Lower lobe of right lung (tissue), 2 donors: ENCODE measurements at places on chromosomes 12 and 14. TPM values are rescaled to one million over a fixed set of nuclear protein-coding genes. Genes with fewer than 3 reads are reported as not detected.

- H3K27me3 ChIP-seq, result no peaks in the 10 kb centered on the region
- no peak overlapping the region for H3K27ac ChIP-seq
Observed at GRCh38 chr12:119169150-119169549, 9.6 kb upstream of the HSPB8 start.

DNA sequence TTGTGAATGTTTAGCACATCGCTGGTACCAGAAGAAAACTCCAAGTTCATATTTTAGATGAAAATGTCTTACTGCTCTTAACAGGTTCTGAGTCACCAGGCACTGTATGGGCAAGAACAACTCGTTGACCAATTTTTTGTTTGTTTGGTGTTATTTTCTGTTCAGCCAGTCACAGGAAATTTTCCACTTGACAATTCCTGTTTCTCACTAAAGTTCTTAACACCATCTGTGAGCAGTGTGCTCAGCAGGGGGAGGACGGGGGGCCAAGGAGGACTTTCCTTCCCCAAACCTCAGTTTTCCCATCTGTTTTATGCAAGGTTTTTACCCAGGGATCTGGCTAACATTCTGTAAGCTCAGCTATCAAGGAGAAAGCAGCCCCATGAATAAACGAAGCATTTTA is 3.0 kb downstream of the NUAK1 start:
- H3K4me1 ChIP-seq, result peaks cover 47% of the 10 kb centered on the region
- no peaks in the 10 kb centered on the region for H3K36me3 ChIP-seq
- H3K27ac ChIP-seq, result peak overlapping the region; percentile 88
- no peak for DNase-seq
- H3K4me3 ChIP-seq, result peak overlapping the region; percentile 71

DNA sequence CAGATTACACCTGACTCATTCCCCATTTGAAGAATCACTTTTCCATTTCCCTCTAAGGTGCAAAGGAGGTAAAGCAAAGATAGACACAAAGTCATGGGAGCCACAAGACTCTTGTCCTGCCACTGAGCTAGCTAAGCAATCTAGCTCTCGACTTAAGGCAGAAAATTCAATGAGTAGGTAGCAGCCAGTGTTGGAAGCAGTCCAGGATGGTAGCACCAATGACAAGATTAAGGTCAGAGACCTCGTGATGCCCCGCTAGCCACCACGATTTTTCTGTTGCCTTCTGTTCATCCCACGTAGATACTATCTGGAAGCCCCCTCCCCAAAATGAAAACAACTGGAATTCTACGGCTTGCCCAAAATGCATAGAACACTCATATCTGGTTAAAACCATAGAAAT is 1.4 kb downstream of the VAMP1 start:
- no peaks in the 10 kb centered on the region for H3K27me3 ChIP-seq
- no peak for DNase-seq
- H3K4me1 ChIP-seq, result peaks cover 47% of the 10 kb centered on the region
- peaks cover 33% of the 10 kb centered on the region for H3K36me3 ChIP-seq

- H3K4me1 ChIP-seq, result no peaks in the 10 kb centered on the region
- H3K4me3 ChIP-seq, result no peak overlapping the region
Observed at GRCh38 chr14:69853774-69854173, 25.4 kb upstream of the SMOC1 start.

GRCh38 chr14:23916004-23916403 is 37.6 kb upstream of the DHRS4 start:
- H3K27ac ChIP-seq, result peak overlapping the region; percentile 24
- no peak overlapping the region for H3K4me3 ChIP-seq
- no peak for DNase-seq

DNA sequence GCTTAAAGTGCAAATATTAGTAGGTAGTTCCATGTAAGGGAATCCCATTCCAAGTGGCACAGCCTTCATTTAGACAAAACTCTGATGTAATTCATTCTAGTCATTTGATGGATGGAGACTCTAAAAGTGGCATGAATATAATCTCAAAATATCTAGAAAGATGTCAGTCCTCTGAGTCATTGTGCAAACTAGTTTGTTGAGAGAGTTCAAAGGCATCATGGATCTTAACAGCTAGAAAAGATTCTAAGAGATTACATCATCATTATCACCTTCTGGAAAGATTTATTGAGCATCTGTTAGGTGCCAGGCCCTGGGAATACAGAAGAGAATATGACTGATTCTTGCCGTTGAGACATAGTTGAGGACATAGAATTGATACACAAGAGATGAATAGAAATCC is 30.7 kb downstream of the CRADD start:
- DNase-seq, result no peak
- no peaks in the 10 kb centered on the region for H3K36me3 ChIP-seq
- no peak overlapping the region for H3K27ac ChIP-seq
- H3K4me1 ChIP-seq, result no peaks in the 10 kb centered on the region
- no peaks in the 10 kb centered on the region for H3K27me3 ChIP-seq

GRCh38 chr14:89586258-89587135 is 169.5 kb upstream of the FOXN3 start:
- H3K4me1 ChIP-seq, result peaks cover 13% of the 10 kb centered on the region
- H3K4me3 ChIP-seq, result no peak overlapping the region
- no peak overlapping the region for H3K27ac ChIP-seq
- no peaks in the 10 kb centered on the region for H3K27me3 ChIP-seq
- DNase-seq, result no peak

DNA sequence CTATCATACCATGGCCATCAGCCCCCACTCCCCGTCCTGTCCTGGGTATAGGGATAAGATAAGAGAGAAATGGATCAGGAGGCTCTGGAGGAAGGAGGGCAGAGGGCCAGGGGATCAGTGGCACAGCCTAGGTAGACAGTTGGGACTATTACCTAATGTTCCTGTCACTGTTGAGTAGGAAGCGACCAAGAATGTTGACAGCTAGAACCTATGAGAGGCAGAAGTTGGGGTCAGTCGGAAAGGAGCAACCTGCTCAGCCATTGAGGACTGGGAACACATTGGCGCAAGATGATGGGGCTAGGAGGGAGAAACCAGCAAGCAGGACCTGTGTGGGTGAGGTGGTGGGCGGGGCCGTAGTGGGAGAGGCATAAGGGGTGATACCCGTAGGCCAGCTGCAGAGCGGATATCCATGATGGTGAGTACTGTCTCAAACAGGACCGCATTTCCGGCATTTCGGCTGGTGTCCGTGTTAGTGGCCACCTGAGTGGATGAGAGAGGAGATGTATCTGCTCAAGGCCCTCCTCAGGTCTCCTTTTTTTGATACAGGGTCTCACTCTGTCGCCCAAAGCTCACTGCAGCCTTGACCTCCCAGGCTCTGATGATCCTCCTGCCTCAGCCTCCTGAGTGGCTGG is 3.3 kb downstream of the AP1G2 start:
- peaks cover 23% of the 10 kb centered on the region for H3K4me1 ChIP-seq
- DNase-seq, result no peak
- H3K27ac ChIP-seq, result no peak overlapping the region
- H3K4me3 ChIP-seq, result no peak overlapping the region
- H3K36me3 ChIP-seq, result peaks cover 63% of the 10 kb centered on the region
- no peaks in the 10 kb centered on the region for H3K27me3 ChIP-seq

DNA sequence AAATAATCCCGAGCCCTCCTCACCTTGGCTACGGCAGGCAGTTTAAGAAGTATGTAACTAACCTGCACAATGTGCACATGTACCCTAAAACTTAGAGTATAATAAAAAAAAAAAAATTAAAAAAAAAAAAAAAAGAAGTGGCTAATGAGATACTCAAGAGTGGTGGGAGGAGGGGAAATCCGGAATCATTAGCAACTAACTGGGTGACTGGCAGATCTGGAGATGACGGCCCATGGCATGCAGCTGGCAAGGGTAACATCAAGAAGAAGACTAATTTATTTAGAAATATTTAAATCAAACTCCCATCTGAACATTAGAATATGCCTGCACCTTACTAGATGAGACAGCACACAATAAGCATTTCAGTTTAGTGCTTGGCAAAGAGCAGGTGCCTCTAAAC is 52.3 kb upstream of the TMCC3 start:
- peaks cover 23% of the 10 kb centered on the region for H3K4me1 ChIP-seq
- DNase-seq, result no peak
- H3K36me3 ChIP-seq, result no peaks in the 10 kb centered on the region
- H3K27me3 ChIP-seq, result no peaks in the 10 kb centered on the region

DNA sequence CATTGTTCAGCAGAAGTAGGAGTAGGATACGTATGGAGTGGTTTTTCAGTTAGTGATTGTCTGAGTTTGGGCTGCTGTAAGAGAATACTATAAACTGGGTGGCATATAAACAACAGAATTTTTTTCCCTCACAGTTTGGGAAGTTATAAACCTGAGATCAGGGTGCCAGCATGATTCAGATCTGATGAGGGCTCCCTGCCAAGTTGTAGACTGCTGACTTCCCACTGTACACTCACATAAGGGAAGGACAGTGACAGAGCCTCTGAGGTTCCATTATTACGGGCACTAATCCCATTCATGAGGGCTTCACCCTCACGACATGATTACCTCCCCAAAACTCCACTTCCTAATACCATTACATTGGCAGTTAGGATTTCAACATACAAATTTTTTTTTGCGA is 50.7 kb downstream of the ACSM4 start:
- no peak overlapping the region for H3K27ac ChIP-seq
- H3K36me3 ChIP-seq, result no peaks in the 10 kb centered on the region
- no peak for DNase-seq

- H3K27me3 ChIP-seq, result no peaks in the 10 kb centered on the region
- no peaks in the 10 kb centered on the region for H3K4me1 ChIP-seq
- no peak overlapping the region for H3K4me3 ChIP-seq
Observed at GRCh38 chr12:26106347-26106746, 18.5 kb downstream of the BHLHE41 start.

Gene CLEC2B
- 24.8 TPM for total RNA-seq

Gene KRT78
- not detected for total RNA-seq

Gene PTPRQ
- total RNA-seq, result 7.8 TPM

Gene CCDC175
- 1.0 TPM for total RNA-seq

Gene JPH4
- 5.1 TPM for total RNA-seq

Gene NINJ2
- 18.1 TPM for total RNA-seq

Gene PAWR
- 53.5 TPM for total RNA-seq

Gene CAPS2
- 12.1 TPM for total RNA-seq
